Cardiac fibroblast (primary cell): ENCODE measurements at places on chromosomes 4 and X.
A peak's percentile ranks its signal among the peaks of the same experiment; 100 is the strongest.

GRCh38 chr4:7217474-7218321, 25.4 kb downstream of the SORCS2 start:
- no peak for DNase-seq

- DNase-seq = no peak
Observed at GRCh38 chrX:34557733-34558132, 99.4 kb downstream of the TMEM47 start.

DNA sequence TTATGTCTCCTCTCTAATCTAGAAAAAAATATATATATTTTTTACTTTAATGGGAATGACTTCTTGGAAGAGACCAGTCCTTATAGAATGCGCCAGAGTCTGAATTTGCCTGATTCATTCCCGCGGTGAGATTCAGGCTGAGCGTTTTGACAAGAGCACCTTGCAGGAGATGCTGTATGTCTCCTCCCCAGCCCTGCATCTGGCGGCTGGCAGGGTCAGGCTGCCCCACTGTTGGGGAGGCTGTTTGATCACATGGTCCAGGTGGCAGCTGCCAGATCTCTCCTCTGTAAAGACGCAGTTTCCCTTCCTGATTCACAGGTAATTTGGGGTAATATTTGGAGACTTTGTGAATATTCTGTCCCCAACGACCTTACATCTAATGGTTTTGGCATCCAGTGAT, 9.7 kb downstream of the PDZD4 start:
- DNase-seq = no peak

DNA sequence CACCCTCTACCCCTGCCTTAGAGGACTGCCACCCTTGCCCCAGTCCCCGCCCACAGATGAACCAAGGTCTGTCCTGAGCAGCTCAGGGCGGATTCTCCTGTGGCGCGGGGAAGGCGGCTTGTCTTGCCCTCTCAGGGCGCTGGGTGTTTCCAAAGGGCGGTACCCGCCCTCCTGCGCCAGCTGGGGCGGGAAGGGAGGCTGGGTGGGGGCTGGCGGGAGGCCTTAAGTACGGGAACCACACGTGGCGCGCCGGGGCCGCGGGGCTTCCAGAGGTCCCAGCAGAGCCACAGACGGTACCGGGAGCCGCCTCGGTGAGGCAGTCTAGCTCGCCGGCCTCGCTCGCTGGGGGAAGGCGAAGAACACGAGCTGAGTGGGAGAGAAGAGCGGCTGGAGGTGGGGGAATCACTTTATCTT, 361.1 kb downstream of the MID1IP1 start:
- no peak for DNase-seq

- no peak for DNase-seq
Observed at GRCh38 chrX:20471483-20471882, 204.8 kb upstream of the RPS6KA3 start.

DNA sequence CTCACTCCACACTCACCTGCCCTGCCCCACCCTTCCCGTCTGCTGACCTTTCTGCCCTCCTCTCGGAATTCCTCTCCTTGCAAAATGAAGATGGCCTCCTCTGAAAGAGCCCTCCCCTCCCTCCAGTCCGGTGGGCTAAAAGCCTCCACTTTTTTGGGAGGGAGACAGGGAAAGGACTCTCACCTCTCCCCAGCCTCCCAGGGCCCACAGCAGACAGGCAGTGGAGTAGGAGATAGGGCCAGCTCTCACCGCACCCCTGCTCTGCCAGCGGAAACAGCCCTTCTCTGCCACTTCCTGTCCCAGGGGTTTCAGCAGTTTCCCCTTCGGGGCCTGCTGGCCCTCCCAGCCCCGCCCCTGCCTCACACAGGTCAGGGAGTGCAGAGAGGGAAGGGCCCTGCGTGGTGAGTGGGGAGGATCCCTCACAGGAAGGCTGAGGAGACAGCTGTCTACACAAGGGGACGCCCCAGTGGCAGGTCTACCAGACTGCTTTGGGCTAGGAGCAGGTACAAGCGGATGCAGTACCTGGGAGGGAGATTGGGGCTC, 18.2 kb downstream of the ELF4 start:
- DNase-seq = no peak

GRCh38 chr4:23958749-23959148, 68.9 kb upstream of the PPARGC1A start:
- DNase-seq = no peak

DNA sequence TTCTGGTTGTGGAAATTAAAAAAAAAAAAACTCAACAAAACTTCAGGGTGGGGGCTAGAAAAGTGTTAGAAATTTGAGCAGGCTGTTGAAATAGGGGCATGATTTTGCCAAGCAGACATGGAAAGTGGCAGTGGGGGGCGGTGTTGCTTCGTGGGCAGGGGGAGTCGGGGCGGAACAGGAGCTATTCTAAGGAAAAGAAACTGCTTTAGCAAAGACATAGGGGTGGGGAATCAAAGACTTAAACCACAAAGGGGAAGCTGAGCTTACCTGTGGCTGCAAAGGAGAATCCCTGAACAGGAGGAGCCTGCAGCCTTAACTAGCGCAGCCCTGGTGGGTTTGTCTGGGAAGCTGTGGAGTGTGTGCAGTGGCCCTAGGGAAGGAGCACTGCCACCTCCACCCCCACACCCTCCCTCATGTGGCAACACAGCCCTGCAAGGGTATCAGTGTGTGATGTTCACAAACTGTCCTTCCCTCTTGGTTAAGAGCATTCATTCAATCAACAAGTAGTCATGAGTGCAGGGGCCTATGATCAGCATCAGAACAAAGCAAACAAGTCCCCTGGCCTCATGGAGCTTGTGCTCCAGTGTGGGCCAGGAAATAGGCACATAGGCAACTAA, 20.5 kb downstream of the SEL1L3 start:
- DNase-seq = no peak

GRCh38 chrX:39643550-39643949, 454.2 kb downstream of the BCOR start:
- no peak for DNase-seq

DNA sequence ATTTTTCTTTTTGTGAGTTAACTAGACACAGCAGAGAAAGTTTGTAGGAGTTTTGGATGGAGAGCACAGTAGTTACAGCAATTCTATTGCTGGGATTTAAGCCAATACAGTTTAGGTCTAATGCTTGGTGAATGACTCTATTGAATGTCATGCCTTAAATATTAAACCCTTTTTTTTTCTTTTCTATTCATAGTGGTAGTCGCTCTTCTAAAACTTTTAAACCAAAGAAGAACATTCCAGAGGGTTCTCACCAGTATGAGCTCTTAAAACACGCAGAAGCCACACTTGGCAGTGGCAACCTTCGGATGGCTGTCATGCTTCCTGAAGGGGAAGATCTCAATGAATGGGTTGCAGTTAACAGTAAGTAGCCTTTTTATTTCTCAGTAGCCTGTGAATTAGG, 34.8 kb upstream of the DCK start:
- DNase-seq = peak; percentile 87

DNA sequence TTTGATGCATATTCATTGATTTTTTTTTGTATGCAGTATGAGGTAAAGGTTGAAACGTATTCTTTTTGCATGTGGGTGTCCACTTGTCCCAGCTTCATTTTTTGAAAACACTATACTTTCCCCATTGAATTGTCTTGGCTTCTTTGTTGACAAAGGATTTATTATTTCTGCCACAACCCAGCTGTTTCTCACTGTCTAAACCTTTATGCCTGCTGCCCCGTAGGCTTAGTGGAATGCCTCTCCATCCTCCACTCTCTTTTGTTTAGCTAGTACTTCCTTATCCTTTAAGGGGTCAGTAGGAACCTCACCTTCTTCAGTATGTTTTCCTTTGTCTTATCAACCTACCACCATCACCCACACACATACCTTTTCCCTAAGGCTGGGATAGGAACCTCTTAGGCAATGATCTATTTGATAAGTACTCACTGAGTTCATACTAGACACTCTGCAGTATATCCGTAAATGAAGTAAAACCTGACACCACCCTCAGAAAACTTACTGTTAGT, 8.5 kb downstream of the FMR1 start:
- DNase-seq = no peak

- no peak for DNase-seq
Observed at GRCh38 chrX:20421275-20421674, 154.6 kb upstream of the RPS6KA3 start.

- no peak for DNase-seq
Observed at GRCh38 chrX:89034679-89035078, 287.7 kb downstream of the CPXCR1 start.

GRCh38 chrX:119622356-119623232, 16.4 kb upstream of the NKRF start:
- DNase-seq = peak; percentile 78

DNA sequence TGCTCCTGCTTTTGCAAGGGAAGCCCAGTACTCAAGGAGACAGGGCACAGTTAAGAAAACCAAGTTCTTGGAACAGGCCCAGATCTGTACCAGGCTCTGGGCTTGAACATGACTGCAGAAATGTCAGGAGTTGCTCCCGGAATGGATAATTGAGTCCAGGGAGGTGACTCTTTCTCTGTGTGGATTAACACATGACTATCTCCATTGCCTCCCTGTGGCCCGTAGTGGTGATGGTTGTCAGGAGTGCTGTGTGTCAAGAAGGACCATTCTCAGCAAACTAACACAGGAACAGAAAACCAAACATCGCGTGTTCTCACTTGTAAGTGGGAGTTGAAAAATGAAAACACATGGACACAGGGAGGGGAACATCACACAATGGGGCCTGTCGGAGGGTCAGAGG, 39.9 kb downstream of the CCKAR start:
- DNase-seq = no peak

GRCh38 chr4:69936566-69936965, 5.7 kb downstream of the CSN1S1 start:
- DNase-seq = peak; percentile 40

GRCh38 chr4:142840516-142841123, 5.5 kb downstream of the INPP4B start:
- DNase-seq = peak; percentile 77

DNA sequence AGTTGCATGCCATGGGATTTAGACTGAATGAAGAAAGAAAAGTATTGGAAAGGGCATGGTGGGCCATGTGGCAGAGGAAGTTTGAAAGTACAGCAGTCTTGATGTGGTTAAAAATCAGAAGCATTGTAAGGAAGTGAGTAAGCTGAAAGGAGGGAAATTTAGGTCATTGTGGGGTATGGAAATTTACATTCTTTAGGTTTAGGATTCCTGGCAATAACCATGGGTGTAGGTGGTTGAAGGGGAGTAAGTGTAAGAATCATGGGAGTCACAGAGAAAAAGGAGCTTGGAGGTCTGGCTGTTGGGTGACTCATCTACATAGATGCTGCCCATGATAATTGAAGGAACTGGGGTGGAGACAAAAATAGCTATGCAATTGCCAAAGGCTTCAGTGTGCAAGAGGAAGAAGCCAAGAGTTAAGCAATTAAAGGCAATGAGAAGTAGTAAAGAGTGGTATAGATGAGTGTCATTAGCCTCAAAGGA, 243.8 kb upstream of the LDB2 start:
- peak; percentile 93 for DNase-seq

DNA sequence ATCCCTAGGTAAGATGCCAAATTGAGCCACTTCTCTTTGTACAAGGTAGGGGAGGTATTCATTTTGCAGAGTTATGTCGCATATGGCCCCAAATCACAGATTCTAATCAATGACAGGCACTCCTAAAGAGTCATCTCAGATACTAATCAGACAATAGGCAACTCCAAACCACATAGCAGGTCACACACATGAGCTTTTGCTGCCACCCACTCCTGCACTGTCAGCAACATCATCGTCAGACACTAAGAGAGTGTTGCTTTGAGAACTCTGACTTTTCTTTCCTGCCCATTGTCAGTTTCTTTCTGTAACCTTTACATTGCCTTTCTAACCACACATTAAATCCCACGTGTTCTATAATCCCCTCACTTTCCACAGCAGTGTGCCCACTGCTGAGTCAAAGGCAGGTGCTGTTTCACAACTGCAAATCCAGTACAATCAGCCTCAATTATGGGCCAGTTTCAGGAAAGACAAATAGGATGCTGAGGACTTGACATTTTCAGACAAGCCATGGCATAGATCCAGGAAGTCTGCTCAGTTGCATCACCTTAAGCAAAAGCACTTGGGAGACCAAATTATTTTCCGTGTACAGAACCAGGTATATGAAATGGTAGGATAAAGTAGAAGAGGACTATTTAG, 23.5 kb downstream of the TMEM31 start:
- DNase-seq = peak; percentile 68

DNA sequence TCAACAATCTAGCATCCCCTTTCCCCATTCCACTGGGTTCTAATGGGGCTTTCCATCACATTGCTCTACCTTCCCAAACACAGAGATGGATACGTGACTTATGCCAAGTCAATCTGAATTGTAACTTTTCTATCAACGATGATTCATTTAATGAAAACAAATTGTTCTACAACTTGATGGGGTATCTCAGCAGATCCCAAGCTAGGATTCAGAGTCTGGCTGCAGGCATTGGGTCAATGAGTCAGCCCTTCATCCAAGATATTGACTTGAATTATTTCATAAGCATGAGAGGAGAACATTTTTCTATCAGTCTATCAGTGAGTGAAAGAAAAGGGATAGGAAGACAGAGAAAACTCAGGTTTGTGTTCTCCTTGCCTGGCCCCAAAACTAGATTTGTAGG, 15.0 kb upstream of the HPGDS start:
- peak; percentile 52 for DNase-seq

DNA sequence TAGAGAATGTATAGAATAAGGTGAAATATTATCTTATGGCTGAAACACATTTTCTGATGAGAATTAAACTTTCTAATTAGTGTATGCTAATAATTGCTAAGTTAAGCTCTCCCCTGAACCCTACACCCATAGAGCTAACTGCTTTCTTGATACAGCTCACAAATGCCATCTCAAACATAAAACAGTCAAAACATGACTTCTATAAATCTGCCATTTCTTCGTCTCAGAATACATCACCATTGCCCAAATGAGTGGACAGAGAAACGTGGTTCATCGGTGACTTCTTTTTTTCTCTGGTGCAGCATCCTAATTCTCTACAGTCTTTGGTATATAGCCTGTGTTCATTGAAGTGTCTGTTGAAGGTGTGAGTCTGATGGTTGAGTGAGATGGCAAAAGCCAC, 554.6 kb downstream of the NLGN4X start:
- DNase-seq = no peak

- DNase-seq = peak; percentile 76
Observed at GRCh38 chr4:152696764-152697261, 17.0 kb upstream of the TMEM154 start.

DNA sequence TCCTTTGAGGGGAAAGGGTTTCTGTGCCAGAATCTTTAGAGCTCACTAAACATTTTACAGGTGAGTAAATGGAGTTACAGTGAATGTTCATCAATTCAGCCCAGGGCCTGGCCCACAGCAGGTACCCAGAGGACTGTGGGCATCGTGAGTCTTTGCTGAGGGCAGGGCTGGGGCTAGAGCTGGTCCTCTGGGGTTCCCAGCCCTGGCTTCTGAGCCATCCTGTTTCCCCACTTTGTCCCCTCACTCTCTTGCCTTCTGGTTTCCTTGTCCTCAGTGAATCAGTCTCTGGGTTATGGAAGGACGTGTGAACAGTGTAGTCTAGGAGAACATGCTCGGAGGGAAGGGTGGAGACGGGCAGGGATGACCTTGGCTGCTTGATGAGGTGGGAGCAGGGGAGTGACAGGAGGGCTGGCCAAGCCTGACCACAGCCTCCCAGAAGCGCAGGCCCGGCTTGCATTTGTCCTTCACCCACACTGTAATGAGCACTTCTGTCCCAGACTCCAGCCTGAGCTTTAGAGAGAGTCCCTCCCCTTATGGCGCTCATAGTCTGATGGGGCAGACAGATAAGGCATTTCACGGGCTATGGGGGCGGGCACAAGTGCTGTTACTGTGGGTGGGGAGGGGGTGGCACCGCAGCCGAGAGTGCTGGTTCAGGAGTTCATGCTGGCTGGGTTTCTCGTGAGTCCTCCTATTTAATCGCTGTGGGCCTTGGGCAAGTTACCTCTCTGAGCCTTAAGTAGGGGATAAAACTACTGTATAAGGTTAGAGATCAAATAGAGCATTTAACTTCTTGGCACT, 17.3 kb downstream of the TBC1D14 start:
- no peak for DNase-seq

- DNase-seq = peak; percentile 56
Observed at GRCh38 chrX:119482481-119483480, 14.5 kb downstream of the SLC25A5 start.
